ENCODE measurements at places on chromosomes 7 and 10.

DNA sequence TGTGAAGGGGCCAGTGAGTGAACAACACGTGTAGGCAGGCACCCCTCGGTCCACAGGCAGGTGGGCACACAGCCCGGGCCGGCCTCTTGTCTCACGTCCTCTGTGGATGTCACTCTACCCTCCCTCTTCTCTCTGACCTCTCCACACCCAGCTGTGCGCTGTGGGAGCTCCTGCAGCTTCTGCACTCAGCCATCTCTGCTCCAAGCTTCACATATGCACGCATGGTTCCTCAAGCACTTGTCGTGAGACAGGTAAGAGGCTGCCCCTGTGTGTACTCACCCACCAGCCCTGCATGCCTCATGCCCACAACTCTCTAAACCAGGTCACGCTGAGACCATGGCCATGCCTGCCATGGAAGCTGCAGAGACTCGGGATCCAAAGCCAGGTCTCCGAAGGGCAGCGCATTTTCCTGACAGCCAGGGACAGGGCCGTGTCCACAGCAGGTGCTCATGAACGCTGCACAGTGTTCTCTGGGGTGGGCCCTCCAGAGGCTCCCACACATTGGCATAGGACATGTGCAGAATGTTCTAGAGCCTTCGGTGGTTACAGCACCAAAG is 477.5 kb downstream of the PTPRN2 start:
- DNase-seq, result no peak

GRCh38 chr10:10977226-10977956 is 40.3 kb upstream of the CELF2 start:
- DNase-seq, result no peak

DNA sequence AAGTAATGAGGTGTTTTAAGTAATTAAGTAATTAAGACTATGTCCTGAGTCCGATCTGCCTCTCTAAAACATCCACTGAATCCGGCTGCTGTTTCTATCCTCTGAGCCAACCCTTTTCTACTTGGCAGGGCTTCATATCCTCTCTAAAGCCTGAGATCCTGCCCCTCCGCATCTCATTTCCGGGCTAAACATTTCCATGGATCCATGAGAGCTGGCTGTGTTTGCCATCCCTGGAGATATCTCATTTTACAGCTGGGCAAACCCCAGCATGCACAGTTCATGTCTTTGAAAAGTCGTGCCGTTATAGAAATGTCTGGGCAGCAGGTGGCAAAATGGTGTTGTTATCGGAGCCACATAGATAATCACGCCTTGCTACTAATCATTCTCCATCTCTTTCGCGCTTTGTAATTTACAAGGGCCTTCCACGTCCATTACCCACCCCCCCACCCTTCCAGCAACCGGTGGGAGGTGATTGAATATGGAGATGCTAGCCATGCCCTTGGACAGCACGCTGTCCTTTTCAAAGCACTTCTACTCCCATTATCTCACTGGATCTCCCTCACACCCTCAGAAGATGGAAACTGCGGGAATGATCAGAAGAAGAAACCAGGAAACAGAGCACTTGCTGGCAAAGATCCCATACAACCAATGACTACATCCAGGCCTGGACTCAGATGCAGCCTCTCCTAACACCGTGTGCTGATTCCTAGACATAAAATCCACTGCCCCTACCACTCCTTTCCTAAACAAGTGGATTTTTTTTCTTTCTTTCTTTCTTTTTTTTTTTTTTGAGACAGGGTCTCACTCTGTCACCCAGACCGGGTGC is 1189.2 kb downstream of the TYW1 start:
- no peak for DNase-seq

DNA sequence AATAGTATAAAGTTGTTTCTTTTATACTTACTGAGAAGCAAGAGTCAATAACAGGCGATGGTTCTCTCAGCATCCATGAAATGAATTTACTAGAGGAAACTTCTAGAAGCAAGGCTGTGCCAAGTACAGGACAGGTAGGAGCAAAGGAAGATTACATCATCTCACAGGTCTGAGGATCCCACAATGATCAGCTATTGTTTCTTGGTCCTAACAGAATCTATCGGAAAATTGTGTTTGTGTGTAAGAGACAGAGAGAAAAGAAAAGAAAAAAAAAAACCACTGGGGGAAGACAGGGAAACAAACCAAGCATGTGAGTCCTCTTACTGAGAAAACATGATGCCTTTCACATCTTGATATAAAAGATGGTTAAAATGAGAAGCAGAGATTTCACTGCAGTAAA is 535.0 kb upstream of the NRP1 start:
- no peak for DNase-seq

DNA sequence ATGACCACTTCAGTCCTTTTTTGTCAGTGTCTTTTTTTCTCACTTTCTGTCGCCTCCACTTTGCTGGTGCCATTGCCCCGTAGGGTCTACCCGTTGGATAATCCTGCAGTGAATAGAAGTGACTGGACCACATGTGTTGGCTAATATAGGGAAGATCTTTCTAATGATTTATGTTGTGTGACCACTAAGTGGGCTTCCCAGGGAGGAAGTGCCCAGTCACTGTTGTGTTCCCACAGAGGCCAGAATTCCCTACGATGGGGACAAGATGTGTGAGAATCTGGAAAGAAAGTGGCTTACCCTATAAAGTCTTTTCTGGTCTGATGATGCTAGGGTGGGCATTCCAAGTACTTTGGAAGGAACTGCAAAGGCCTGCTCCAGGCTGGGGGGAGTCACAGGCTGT is 28.4 kb upstream of the SMC3 start:
- no peak for DNase-seq

DNA sequence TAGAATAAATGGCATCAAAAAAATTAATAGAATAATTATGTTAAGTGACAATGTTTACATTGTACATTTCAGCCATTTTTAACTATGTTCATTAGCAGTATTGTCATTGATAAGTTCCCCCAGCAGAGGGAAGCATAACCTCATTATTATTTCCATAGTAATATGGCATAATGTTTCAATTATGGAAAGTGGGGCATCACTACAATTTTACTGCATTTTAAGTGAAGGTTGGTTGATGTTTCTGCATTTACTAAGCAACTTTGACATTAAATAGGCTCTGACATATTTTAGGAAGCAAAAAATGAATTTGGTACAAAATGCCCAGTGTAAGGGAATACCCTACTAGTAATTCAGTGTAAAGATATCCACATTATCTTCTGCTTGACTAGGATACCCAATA is 218.3 kb downstream of the SEMA3A start:
- DNase-seq, result no peak

DNA sequence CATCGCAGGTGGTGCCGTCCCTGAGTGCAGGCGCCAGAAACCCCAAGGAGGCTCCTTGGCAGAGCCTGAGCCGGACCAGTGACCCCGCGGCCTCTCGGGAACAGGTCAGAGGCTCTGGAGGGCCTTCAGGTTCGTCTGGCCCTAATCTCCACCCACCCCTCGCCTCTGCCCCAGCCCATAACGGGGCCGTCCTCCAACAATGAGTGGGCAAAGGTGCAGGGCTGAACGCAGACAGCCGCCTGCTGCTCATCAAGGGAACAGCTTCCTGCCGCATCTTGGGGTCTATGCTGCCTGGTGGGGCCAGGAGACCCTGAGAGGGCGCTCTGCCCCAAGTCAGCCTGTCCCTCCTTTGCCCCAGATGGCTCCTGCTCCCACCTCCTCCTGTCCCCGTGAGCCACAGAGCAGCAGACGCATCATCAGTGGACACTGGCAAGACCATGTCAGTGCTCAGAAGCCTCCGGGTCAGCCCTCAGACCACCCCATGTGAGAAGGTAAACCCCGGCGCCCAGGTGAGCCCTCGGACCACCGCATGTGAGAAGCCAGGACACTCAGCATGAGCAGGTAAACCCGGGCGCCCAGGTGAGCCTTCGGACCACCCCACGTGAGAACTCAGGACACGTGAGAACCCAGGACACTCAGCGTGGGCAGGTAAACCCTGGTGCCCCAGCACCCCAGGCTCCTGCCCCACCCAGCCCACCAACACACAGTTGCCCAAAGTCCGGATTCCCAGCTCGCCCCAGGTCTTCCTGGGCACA is 142.0 kb downstream of the PTPRN2 start:
- no peak for DNase-seq

GRCh38 chr7:28666154-28666553 is 253.8 kb downstream of the CREB5 start:
- no peak for DNase-seq

DNA sequence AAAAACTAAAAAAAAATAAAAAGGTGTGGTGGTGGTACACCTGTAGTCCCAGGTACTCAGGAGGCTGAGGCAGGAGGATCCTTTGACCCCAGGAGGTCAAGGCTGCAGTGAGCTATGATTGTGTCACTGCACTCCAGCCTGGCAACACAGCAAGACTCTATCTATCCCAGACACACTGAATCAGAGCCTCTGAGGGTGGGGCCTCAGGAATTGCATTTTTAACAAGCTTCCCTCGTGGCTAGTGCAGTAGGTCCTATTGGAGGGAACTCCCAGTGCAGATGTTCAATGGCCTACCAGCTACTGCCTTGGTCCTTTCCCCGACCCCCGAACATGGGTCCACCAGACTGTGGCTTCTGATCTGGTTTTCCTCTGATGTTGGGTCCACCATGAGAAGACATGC is 14.9 kb downstream of the STRA8 start:
- DNase-seq, result no peak

DNA sequence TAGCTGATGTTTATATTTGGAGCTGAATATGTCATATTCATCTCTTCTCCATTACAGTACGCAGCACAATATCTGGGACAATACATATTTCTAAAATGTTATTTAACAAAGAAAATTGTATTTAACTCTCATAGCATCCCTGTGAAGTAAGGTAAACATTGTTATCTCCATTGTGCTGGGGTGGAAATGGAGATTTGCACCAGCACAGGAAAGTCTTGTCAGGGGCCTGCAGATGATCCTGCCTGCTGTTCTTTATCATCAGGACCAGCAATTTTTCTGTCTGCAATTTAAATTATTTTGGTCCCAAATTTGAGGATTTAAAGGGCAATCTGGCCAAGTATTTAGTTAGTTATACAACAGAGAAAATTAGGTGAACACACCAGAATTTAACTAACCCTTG is 144.4 kb downstream of the CPED1 start:
- DNase-seq, result no peak

DNA sequence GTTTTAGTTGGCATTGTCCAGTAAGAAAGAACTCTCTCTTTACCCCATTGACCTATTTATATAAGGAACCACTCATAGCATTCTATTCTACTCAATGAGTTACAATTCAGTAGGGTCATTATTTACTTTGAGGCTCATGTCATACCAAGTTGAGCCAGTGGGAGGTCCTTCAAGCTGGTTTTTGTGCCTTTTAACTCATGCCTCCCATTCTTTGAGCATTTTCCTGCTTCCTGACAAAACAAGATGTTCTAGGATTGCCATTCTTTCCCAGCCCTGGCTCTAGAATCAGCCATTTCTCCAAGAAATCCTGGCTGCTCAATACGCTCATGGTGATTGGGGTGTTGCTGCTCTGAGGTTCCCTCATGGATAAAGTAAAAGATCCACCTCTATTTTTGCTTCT is 250.1 kb downstream of the ABCA13 start:
- DNase-seq, result no peak

Measured in stimulated activated CD8-positive, alpha-beta memory T cell treated with anti-CD3 and anti-CD28 coated beads, Interleukin-7, amount 100 ng/mL, for 24 hours (primary cell).